ENCODE measurements at places on chromosomes 4 and X.
A peak's percentile ranks its signal among the peaks of the same experiment; 100 is the strongest.

DNA sequence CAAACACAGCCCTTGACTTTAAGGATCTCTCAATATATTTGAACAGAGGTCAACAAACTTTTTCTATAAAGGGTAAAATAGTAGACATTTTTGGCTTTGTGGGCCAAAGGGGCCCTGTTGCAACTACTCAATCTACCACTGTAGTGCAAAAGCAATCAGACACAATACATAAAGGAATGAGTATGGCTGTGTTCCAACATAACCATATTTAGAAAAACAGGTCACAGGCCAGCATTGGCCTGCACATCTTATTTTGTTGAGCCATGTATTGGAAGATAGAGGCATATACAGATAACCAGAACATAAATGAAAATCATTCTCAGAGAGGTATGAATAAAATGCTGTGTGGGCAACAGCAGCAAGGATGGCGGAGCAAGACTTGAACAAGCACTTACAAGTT is 49.8 kb downstream of the MID1 start:
- no peak for DNase-seq

DNA sequence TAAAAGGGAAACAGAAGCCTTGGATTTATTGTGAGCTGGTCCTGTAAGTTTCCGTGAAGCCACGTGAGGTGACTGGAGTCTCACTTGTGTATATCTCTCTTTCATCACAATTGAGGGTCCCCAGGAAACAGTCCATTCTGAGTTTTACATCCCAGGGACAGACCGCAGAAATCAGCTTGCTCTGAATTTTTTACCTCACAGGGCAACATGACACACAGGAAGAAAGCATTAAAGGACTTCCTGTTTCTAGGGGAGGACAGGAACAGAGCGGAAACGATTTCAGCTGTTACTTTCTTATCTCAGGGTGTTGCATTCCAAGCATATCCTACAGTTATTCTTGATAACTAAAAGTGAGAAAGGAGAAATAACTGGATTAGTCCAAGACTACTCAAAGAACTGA is 553.5 kb downstream of the TRAM1L1 start:
- DNase-seq, result peak; percentile 83

GRCh38 chr4:125303058-125303457 is 11.7 kb upstream of the FAT4 start:
- DNase-seq, result no peak

DNA sequence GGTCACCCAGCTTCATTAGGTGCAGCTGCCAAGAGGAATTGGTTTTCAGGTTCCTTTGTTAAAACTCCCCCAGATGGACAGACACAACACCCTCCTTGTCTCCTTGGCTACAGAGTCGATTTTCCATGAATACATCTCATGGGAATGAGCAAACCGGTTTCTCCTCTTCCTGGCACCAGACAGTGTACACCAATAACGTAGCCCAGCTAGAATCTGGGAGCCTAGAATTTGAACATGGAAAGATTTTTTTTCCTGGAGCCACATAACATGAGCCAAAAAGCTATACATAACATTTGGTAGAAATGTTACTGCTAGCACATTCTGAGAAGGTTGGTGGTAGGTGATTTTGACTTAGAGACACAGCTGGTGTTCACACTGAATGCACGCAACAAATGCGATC is 62.9 kb upstream of the SLC34A2 start:
- no peak for DNase-seq

GRCh38 chr4:70364002-70364401 is 3.4 kb downstream of the SMR3A start:
- no peak for DNase-seq

GRCh38 chr4:139553751-139554641 is 2.0 kb downstream of the SETD7 start:
- DNase-seq, result peak; percentile 62

DNA sequence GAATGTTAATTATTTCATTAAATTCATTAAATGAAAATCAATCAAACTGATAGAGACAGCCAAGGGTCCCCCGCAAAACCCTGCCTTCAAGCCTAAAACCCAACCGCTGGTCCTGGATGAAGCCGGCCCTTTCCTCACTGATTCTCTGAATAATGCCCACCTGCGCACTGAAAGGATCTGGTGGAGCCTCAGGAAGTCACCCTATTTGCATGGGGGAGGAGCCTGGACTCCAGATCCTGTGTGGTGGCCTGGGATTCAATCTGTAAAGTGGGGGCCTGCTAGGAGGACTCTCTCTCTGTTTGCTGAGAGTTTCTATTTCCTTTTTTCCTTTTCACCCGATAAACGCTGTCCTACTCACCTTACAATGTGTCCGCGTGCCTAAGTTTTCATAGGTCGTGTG is 97.9 kb upstream of the ADAMTS3 start:
- peak; percentile 79 for DNase-seq

DNA sequence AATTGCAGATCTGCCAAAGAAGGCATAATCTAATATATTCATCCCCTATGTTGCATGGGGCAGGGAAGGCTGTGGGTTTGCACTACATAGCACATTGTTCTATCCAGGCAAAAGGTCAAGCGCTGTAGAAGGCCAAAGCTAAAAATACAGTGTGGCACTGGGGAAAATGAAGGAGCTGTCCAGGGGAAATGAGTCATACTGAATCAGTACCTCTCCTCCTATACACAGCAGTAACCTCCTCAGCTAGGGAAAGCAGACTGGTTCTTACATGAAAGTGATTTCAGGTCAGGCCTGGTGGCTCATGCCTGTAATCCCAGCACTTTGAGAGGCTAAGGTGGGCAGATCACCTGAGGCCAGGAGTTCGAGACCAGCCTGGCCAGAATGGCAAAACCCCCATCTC is 31.0 kb upstream of the SLC25A4 start:
- peak; percentile 62 for DNase-seq

DNA sequence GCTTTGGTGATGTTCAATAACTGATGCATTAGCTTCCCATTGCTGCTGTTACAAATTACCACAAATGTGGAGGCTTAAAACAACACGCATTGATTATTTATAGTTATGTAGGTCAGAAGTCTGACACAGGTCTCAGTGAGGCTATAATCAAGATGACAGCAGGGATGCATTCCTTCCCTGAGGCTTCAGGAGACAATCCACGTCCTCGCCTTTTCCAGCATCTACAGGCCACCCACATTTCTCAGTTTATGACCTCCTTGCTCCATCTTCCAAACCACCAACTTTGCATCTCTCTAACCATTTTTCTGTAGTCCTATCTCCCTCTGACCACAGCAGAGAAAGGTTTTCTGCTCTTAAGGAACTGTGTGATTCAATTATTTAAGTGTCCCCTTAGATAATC is 92.5 kb downstream of the GASK1B start:
- DNase-seq, result peak; percentile 14

GRCh38 chrX:104419211-104419610 is 146.8 kb upstream of the IL1RAPL2 start:
- no peak for DNase-seq

DNA sequence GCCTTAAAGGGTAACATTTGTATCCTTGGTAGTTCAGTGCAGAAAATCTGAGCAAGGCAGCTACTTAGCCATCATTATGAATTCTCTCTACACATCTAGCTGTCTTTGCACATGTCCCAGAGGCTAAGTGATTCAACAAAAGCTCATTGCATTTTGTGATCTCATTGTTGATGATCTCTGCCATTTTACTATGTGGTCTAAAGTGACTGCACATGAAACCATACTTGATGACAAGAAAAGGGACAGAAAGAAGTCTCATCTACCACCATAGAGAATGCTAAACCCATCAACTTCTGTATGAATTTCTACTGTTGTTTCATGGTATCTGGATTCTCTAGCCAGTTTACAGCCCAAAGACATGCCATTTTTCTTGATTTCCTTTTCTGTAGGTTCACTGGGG is 5.9 kb upstream of the PGK1 start:
- DNase-seq, result no peak

DNA sequence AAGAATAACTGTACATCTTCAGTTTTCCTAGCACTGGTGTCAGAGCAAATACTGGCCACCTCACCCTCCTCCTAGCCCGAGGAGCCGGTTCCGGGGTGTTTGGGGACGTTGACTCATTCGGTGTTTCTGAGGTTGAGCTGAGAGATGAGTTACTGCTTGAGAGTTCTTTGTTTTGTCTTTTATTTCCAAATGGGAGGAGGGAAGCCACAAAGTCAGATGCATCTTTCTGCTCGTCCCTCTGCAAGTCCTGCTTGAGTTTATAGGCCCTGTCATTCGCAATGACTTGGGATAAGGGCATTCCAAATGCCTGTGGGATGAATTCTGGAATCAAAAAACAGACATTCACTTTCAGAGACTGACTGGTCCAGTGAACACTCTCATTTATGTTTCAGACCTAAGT is 77.5 kb downstream of the HCCS start:
- DNase-seq, result no peak

DNA sequence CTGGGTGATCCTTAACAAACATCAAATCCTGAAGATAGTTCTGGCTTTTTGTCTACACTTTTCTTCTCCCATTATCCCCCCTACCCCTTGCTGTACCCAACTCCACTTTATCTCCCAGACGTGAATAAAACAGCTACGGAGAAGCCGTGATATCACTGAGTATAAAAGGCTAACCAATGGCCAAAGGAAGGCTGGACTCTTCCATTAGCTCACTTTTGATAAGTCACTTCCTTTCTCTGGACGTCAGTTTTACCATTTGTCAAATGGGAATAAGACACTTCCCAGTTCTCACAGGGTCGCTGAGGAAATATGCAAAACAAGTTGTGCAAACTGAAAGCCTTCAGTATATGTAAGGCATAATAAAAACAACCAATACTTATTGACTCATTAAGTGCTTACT is 38.6 kb upstream of the EDA2R start:
- DNase-seq, result no peak

DNA sequence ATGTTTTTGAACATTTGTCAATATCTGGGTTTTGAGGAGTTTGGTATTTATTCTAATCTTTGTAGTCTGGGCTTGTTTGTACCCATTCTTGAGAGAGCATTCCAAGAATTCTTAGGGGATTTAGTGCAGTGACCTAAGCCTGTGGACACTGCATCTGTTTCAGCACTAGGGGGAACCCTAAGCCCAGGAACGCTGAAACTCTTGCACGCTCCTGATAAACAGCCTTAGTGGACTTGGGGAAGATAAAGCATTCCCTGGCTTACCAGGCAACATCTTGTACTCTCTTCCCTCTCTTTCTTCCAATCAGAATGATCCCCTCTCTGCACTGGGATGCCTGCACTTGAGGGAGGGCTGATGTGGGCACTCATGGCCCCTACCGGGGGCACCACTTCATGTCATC is 654.9 kb upstream of the HTR2C start:
- peak; percentile 92 for DNase-seq

DNA sequence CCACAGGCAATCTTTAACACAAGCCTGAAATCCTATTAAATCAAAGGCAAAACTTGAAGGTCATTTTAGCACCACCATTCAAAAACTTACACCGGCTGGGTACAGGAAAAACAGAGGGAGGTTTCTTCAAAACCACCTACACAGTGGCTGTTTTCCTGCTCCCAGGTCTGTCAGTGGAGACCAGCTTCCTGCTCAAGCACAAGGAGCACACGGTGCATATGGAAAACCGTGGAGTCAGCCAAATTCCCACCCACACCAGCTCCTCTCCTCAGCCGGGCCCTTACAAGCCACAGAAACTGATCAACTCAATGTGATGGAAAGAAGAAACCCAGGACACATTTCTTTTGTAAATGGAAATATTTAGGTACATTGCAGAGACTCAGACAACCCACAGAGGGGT is 14.3 kb upstream of the FAM241A start:
- DNase-seq, result peak; percentile 47

- no peak for DNase-seq
These were observed 9.8 kb downstream of the EREG start for GRCh38 chr4:74374561-74375327.

DNA sequence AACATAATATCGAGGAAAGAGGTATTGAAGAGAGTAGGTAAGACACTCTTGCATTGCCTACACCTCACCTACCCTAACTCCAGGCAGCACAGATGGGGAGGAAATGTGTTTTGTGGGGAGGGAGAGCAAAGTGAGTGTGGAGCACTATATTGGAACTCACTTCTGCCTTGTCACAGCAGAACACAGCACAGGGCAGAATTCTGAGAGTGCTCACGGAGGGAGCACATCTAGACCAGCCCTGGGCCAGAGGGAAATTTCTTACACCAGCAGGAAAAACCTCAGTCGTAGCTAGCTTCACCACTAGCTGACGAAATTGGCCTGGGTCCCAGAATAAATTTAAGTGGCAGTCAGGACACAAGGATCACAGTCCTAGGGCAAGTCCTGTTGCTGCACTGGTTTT is 517.3 kb downstream of the TMA16 start:
- no peak for DNase-seq

- peak; percentile 92 for DNase-seq
These were observed 14.0 kb upstream of the PITX2 start for GRCh38 chr4:110636680-110637407.

- no peak for DNase-seq
These were observed 60.6 kb downstream of the SMARCA1 start for GRCh38 chrX:129462707-129463106.

- DNase-seq, result peak; percentile 55
These were observed 606.5 kb downstream of the MAGEB5 start for GRCh38 chrX:26822448-26822847.

- DNase-seq, result no peak
These were observed 1.5 kb downstream of the DGKQ start for GRCh38 chr4:971666-972500.

- DNase-seq, result peak; percentile 3
These were observed 13.0 kb downstream of the NSDHL start for GRCh38 chrX:152843852-152844251.

- DNase-seq, result peak; percentile 78
These were observed 259.6 kb upstream of the GPC4 start for GRCh38 chrX:133674726-133675470.

DNA sequence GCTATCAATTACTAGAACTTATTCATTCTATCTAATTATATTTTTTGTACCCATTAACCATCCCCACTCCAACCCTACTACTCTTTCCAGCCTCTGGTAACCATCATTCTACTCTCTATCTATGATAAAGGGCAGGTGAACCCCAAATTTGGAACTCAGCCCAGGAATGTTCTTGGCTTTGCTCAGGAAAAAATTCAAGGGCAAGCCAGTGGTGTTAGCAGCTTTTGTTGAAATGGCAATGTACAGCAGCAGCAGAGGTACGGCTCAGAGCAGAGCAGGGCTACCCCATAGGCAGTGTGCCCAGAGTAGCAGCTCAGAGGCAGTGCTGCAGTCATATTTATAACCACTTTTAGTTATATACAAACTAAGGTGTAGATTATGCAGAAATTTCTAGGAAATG is 138.2 kb downstream of the RNF150 start:
- DNase-seq, result no peak

DNA sequence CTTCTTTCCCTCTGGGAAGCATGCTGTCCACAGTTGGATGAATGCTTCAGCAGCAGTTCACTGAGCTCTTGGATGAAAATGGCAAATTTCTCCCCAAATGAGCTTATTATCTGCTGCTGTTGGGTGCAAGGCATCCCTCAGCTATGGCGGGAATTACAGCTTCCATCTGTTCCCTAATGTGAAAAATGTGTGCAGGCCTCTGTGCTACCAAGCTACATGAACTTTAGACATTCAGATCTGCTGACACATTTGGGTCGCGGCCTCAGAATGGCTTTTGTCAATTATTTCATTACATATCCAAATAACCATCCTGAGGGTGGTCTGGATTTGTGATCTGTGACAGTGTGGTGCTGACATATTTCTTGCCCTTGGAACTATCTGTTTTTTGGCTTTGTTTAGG is 119.5 kb upstream of the SCML1 start:
- no peak for DNase-seq
